Ureter (tissue), 1 donor: ENCODE measurements at places on chromosomes 2 and 18. TPM values are rescaled to one million over a fixed set of nuclear protein-coding genes. Genes with fewer than 3 reads are reported as not detected.

The PAX3 gene
- not detected for total RNA-seq

The DAPL1 gene
- 13.0 TPM for total RNA-seq

The CABYR gene
- 6.7 TPM for total RNA-seq

The FBLN7 gene
- total RNA-seq, result 8.9 TPM

The MALL gene
- 31.6 TPM for total RNA-seq
